ENCODE measurements at places on chromosomes 4 and X.

- DNase-seq, result no peak
Measured at GRCh38 chrX:119999087-119999634, 55.6 kb upstream of the NKAP start.

- DNase-seq, result no peak
Measured at GRCh38 chrX:126723881-126724280, 95.6 kb upstream of the PRR32 start.

DNA sequence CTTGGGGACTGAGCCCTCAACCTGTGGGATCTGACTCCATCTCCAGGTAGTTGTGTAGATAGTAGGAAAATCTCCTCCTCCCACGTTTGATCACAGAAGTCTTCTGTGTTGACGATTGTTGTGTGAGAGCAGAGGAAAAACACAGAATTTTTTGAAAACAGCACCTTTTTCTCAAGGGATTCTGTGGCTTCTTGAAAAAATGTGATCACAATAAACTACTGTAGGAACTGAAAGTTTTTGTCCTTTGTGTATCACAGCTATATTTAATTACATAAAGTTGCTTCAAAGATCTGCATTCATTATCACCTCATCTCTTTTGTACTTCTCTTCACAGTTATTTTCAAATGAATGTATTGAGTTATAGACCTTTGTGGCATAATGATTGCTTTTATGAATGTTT is 85.1 kb downstream of the AFF1 start:
- no peak for DNase-seq

GRCh38 chr4:113524505-113525186 is 236.9 kb downstream of the CAMK2D start:
- DNase-seq, result no peak

DNA sequence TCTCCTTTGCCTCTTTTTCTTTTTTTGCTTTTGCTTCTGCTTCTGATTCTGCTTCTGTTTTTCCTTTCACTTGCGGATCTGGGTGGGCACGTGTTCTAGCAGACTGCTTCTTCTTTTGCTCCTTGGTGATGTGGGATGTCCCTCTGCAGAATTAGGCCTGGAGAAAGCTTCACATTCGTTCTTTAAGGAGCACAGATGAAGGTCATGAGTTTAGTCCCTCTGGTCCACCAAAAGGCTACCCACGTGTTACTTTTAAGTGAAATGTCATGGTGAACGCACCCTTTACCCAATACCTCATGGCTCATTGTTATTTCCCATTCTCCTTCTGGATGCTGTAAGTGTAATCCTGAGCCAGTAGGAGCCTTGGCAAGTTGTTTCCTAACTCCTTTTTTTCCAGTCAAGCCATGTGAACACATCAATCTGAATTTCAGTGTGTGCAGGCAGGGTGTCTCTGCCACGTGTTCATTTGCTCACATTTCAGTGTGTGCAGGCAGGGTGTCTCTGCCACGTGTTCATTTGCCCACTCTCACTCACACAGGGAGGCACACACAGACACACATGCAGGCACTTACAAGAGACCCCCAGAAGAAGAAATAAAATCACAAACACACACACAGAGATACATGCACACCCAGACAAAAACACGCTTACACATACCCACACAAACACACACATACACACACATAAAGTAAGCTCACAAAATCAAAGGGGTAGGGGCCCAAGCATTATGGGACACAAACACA is 36.9 kb downstream of the NBDY start:
- no peak for DNase-seq

Measured in activated T-helper 1 cell treated with anti-CD3 and anti-CD28 coated beads, Interleukin-2, amount 50 U/mL, for 16 hours (primary cell).